Spleen (tissue), 13 donors: ENCODE measurements at places on chromosomes 2 and 18.
A peak's percentile ranks its signal among the peaks of the same experiment; 100 is the strongest.

DNA sequence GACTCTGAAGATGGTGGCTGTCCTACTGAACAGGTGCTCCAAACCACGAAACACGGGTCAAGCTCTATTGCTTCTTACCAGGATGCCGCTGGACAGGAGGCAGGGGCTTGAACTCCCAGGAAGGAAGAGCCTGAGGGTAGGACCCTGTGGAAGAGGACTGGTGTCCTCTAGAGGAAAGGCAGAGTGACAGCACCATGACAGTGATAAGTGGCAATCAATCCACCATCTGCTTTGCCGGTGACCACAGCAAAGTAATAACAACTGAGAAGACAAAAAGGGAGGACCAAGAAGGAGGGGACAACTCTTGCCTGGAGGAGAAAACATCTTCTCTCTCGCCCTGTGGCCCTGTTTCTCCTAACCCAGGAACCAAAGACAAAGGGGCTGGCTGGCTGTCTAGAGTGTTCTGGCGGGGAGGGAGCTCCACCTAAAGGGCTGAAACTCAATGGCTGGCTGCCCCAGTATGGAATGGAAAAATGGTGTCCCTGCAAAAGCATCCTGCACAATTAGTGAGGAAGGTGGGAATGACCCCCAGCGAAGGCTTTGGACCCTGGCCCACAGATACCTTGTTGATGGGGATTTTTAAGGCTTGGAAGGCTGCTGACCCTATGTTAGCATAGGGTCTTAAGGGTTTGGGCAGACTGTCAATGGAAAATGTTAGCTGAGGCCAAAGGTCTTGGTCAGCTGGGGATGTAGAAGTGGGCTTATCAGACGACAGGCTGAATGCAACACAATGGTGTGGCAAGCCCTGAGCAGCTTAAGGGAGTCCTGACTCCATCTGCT, 35.4 kb downstream of the PROC start:
- DNase-seq, result no peak

GRCh38 chr2:221195829-221196228, 376.3 kb downstream of the EPHA4 start:
- DNase-seq, result no peak

DNA sequence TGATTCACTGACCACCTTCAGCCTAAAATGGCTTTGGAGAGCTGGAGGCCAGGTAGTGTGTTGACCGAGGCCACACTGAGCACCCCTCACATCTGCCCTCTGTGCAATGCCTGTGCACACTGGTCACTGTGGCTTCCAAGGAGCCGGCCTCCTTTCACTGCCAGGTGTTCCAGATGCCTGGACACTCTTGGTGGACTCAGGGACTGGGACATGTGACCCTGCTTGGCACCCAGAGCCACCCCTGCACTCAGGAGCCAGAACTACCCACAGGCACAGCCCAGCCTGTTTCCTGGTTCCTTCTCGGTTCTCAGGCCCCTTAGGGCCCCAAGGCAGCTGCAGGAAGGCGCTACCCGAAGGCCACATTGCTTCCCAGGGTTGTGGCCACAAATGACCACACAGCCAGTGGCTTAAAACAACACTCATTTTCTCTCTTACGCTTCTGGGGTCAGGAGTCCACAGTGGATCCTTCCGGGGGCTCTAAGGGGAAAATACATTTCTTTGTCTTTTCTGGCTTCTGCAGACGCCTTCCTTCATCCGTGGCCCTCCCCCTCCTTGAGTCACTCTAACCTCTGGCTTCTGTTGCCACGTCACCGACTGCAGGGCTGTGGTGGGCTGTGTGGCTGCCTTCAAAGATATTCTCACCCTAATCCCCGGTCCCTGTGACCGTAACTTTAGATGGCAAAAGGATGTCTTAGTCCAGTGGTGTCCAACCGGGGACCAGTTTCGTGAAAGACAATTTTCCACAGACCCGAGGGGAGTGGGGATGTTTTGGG, 78.6 kb downstream of the ASB1 start:
- peak; percentile 56 for DNase-seq

DNA sequence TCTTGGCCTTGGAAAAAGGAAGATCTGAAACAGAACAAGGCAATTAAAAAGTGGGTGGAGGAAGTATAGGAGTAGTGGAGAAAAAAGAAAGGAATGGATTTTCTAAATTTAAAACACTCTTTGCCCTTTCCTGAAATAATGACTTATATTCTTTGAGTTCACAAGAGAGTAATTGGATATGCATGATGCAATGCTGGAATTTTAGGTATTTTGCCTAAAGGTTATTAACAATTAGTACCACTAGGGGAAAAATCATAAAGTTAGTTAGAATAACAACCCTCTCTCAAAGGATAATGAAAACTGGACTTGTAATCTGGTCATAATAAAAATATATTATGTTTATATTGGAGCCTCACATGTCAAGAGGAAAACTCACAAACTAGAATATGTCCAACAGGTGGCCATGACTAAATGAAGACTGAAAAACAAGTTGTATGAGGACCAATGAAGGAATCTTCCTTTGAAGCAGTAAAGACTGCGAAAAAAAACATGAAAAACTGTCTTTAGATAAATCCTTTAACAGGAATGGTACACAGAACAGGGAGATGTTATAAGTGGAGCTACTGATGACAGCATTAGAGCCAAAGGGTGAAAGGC, 281.8 kb downstream of the NCKAP5 start:
- DNase-seq, result no peak

- no peak for DNase-seq
These were observed 198.9 kb downstream of the NYAP2 start for GRCh38 chr2:225598426-225598825.

GRCh38 chr2:61759005-61759404, 94.9 kb downstream of the FAM161A start:
- DNase-seq, result no peak

DNA sequence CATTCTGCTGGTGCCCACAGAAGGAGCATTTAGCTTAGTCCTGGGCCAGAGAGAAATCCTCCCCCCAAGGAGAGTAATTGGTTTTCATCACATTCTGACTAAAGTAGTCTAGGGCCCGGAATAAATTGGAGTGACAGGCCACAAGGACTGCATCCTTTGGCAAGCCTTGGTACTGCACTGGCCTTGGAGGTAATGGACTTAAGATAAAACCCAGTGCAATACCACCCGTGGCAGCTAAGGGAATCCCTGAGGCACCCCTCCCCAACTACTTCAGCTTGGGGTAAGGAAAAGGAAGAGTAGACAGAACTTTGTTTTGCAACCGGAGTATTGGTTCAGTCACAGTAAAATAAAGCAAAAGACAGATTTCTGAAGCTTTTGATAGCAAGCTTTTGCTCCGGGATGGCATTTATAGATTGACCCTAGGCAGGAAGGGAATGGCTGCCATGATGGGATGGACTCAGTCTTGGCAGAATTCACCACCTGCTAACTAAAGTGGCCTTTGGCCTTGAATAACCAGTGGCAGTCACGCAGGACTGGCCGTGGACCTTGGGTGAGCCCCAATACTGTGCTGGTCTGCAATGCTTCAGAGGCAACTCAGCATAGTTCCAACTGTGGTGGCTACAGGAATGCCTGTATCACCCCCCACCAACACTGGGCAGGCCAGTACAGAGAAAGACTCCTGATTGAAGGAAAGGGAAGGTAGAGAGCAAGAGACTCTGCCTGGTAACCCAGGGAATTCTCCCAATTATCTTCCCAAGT, 14.1 kb downstream of the ORC4 start:
- no peak for DNase-seq

GRCh38 chr18:26181343-26181826, 44.9 kb upstream of the TAF4B start:
- no peak for DNase-seq

- no peak for DNase-seq
These were observed 33.3 kb downstream of the CNGA3 start for GRCh38 chr2:98379311-98380202.

DNA sequence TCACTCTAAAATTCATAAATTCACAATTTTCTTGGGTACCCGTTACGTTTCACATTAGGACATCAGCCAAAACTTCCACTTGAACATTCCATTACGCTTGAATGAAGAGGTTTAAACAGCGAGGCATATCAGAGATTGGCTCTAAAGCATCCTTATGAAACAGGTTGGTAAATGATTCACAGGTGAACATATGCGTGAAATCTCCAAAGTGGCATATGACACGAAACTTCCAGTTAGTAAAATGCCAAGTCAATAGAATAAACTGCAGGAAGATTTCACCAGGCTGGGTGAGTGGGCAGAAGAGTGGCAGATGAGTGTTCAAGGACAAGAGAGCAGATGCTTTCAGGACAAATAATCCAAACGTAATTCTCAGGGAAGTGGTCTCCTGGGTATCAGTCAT, 33.9 kb upstream of the GLS start:
- no peak for DNase-seq

GRCh38 chr18:78807668-78808067, 171.9 kb upstream of the SALL3 start:
- no peak for DNase-seq

DNA sequence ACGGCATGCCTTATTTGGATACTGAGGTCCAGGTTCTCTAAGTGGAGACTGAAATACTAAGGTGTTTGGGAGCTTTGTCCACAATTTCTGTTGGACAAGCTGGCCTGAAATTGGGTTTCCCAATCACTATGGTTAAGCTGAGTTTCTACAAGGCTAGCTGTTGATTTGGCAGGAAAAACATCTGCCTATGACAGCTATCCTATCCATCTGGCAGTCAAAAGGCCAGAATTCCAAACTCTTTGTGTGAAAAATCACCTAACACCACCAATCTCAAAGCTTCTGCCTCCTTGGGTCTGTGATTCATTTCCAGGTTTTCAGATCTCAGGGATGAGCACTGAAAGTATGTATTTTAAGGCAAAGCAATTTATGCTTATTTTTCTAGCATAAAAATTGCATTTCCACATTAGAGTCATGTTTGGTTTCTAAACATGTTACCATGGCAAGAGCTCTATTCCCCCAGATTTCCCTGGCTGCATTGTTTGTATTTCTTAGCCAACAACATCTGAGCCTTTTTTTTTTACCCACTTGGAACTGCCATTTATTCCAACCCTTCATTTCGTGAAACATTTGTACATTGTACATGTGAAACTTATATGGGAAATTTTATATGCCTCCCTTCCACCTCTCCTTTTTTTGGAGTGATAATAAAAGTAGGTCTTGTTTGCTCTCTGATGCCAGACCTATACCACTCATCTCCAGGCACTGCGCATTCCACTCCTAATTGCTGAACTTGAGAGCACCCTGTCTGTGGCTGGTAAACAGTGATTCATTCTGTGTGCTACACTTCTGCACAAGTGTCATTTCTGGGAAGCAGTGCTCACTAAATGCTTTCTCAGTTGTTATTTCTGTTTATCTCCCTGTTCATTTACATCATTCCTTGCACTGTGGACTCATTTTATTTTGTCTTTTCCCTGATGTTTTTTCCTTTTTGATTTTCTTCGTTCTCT, 15.9 kb upstream of the CCDC85A start:
- no peak for DNase-seq

GRCh38 chr18:78431606-78432005, 548.0 kb upstream of the SALL3 start:
- peak; percentile 58 for DNase-seq

DNA sequence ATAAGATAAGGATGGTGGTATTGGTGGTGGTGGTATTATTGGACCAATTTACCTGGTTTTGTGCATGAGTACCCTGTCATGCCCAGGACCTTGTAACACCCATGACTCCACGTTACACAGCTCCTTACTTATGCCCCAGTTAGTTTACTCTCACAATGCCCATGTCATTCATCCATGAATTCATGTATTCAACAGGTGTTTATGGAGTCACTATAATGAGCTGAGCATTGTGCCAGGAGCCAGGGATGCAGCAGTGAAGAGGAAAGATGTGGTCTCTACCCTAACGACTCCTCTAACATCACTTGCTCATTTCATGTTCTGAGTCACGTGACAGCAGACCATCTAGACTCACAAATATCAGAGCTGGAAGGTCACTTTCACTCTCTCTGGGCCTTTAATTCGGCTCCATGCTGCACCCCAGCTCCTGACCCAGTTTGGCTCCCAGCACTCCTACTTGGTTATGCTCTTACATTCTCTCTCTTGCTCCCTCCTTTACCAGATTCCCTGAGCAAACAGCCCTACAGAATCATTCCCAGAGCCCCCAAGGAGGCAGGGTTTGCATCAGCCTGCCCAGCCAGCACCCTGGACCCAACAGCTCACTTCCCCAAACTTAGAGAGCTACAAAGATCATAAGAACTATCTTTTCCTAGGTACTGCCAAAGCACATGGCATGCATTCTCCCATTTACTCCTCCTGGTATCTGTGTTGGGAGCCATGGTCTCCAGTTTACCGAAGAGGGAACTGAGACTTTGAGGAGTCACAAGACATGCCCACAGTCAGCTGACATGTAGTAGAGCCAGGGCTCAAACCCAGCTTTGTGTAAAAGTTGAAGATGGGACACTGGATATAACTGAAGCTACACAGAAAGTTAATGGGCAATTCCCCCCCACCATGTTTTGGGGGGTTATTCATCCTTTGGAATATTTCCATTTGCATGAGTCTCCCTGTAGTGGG, 449.9 kb downstream of the LRATD1 start:
- DNase-seq, result no peak

DNA sequence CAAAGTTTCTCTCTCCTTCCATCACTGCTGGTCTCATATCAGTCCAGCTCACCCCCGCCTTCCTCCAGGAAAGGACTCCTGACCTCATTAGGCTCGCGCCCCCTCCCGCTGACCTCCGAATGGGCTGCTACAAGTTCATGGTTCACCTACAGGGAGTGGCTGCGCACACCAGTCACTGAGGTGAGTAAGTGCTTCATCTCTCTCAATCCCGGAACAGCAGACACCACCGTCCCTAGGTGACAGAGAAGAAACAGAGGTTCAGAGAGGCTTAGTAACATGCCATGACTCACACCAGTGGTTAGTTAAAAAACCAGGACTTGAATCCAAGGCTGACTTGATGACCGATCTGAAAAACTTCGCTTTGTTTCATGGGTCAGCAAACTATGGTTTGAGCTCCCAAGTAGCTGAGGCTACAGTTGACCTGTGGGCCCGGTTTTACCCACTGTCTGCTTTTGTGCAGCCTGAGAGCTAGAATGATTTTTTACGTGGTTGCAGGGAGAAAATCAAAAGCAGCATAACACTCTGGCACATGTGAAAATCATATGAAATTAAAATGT, 42.0 kb downstream of the ZFP36L2 start:
- no peak for DNase-seq

DNA sequence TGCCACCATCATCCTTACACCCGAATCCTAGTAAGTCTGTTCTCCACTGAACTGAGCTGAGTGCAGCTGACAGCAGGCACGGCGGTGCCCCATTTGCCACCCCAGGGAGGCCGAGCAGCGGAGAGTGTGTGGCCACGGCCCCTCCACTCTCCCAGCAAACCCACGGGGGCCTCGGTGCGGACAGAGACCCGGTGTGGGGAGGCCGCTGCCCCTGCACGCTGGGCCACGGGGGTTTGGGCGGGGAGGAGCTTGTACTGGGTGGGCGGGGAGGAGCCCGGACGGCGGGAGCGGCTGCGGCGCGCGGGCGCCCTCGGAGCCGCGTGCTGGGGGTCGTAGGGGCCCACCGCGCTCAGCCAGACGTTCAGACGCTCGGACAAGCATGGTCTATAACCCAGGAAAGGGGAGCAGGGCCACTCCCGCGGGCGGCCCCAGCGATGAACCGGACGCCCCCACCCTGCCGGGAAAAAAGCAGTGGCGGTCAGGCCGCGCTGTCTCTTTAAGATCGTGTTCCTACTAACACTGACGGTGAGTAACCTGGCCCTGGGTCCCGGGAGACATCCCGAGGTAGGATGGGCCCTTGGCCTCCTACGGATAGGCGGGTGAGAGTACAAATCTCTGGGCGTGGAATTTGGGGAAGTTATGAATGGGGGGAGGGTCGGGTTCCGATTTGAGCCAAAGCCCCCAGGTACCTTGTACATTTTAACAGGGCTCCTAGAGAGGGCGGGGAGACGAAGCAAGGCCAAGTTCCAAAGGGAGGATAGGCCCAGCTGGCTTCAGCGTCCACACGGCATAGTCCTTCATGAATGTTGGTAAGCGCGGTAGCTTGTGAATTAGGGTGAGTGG, at the start of gene ITPRIPL1:
Gene ITPRIPL1, plus strand, starts transcription at position 277 of the 843 bp plus-strand sequence. Its CDS starts 523 bp downstream, at position 800.
- DNase-seq, result peak; percentile 85
